Activated CD4-positive, alpha-beta memory T cell treated with anti-CD3 and anti-CD28 coated beads for 36 hours (primary cell): ENCODE measurements at places on chromosomes 7 and 10. TPM values are rescaled to one million over a fixed set of nuclear protein-coding genes. Genes with fewer than 3 reads are reported as not detected.

GRCh38 chr10:93826355-93826754, 67.4 kb upstream of the SLC35G1 start:
- DNase-seq: no peak

DNA sequence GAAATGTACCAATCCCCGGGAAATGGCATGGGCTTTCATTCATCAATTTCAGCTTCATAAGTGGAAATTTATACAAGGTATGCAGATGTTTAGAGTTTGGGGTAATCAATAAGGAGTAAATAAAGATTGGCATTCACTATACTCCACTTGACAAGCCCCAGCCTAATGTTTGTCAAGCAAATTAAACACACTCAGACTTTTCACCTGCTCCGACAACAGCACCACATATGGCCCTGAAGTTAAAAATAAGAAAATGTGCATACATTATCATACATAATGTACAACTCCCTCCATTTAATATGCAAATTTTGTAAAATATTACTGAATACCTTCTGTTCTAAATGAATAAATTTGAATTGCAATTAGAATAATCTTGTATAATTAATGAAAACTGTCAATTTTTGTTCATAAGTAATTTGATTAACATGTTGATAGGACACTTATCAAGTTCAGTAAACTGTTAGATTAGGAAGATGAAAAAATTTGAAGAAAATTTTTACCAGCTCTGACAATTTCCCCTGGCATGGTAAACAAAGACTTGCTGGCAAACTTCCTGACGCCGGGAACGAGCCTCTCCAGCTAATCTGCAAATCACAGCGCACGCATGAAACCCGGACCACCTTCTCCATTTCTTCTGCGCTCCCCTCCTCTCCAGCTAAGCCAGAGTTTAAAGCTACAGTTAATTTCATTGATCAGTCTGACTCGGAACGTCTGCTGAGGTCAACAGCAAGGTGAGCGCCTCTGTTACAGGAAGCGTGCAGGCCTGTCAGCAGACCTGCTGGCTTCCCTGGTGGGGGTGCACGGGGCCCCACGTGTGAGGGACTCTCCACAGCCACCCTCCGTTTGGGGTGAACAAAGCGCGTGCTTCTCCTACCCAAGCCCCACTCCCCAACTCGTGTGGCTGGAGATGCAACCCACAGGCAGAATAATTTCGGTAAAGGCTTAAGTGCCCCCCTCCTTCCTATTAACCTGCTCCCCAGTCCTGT, 70.7 kb downstream of the EBF3 start:
- DNase-seq: no peak

Gene H2BK1
- total RNA-seq: not detected

Gene SFRP5
- total RNA-seq: not detected

Gene SORBS1
- total RNA-seq: 1.8 TPM
